Stimulated activated CD8-positive, alpha-beta memory T cell treated with anti-CD3 and anti-CD28 coated beads, Interleukin-2, amount 100 ng/mL, for 48 hours (primary cell): ENCODE measurements at places on chromosomes 3 and 15.

GRCh38 chr15:44215594-44215993, 20.5 kb upstream of the FRMD5 start:
- DNase-seq: no peak

DNA sequence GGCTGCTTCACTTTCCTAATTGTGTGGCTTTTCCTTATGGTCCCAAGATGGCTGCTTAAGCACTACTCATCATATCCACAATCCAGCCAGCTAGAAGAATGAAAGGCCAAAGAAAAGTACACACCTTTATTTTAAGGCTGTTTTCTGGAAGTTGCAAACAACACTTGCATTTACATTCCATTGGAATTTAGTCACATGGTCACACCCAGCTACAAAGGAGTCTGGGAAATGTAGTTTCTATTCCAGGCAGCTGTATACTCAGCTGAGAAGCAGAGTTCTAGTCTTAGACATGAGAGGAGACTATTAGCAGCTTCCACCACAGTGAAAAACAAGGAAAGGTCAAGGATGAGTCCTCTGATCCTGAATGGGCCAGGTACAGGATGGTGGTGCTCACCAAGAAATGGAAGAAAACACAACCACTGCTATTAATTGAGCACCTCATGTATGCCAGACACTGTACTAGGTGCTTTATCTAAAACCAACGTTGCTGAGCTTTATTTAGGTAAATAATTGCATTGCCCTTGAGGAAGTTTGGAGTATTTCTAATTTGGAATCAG, 28.0 kb upstream of the ATG7 start:
- DNase-seq: no peak

- no peak for DNase-seq
Observed at GRCh38 chr3:143525408-143525807, 322.9 kb downstream of the SLC9A9 start.

DNA sequence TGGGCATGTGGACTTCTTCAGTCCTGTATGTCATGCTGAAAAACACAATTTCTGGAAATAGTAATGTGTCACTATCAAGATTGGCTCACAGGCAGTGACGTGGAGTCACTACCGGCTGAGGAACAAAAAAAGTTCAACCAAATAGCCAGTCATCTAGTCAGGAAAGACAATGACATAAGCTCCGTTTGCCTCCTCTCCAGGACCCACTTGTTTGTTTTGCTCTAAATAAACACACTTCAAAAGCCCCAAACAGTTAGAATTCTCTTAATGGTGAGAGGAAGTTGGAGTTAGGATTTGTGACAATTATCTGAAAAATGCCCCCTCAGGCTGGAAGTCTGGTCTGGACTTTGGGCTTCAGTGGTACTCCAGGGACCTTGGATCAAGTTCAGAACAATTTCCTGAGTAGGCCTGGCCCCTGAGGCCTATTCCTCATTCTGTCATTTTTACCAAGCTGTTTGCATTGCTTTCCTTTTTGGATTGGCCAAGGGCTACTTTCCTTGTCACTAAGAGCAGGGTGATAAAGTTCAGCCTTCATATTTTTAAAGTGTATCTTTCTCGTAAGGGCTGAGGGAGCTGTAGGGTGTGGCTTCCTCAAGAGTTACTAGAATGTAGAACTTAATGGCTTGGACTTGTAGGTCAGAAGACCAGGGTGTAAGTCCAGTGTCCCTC, 98.9 kb downstream of the EOMES start:
- DNase-seq: no peak

DNA sequence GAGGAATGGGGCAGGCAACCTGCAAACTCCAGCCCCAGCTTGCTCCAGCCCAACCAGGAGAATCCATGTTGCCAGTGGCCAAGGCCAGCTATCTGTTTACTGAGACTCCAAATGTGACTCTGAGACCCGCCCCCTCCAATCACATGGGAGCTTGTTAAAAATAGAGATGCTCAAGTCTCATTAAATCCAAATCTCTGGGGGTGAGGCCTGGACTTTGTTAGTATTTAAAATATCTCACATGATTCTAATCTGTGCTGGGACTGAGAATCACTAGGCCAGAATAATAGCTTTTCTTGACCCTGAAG, 224.2 kb upstream of the TBL1XR1 start:
- no peak for DNase-seq

- no peak for DNase-seq
Observed at GRCh38 chr15:85097725-85098124, 116.1 kb downstream of the PDE8A start.

- DNase-seq: no peak
Observed at GRCh38 chr15:70149667-70150404, 52.1 kb upstream of the TLE3 start.

DNA sequence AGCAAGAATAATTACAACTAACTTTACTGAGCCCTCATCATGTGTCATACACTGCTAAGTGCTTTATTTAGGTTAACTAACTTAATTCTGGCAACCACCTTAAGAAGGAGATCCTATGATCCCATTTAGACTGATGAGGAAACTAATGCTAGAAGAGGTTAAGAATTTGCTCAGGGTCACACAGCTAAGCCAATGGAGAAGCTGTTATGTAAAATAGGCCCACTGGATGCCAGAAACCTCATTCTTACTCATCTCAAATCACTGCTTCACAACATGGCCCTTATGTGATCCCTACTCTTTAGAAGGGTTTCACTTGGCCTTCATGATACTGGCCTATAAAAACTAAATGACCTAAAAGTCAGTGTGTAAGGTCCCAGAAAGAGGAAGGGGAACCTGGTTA, 41.2 kb downstream of the IMPG2 start:
- no peak for DNase-seq

DNA sequence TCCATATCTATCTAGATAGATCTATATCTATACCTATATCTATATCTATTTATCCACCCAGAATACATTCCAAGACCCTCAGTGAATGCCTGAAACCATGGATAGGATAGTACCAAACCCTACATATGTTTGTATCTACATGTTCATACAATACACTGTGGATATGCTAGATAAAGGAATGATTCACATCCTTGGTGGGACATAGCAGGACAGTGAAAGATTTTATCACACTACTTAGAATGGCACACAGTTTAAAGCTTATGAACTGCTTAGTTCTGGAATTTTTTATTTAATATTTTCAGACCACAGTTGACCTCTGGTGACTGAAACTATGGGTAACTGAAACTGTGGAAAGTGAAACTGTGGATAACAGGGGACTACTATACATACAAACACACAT, 198.8 kb upstream of the TTC14 start:
- DNase-seq: no peak

- DNase-seq: no peak
Observed at GRCh38 chr3:128433837-128434165, 32.9 kb downstream of the DNAJB8 start.

DNA sequence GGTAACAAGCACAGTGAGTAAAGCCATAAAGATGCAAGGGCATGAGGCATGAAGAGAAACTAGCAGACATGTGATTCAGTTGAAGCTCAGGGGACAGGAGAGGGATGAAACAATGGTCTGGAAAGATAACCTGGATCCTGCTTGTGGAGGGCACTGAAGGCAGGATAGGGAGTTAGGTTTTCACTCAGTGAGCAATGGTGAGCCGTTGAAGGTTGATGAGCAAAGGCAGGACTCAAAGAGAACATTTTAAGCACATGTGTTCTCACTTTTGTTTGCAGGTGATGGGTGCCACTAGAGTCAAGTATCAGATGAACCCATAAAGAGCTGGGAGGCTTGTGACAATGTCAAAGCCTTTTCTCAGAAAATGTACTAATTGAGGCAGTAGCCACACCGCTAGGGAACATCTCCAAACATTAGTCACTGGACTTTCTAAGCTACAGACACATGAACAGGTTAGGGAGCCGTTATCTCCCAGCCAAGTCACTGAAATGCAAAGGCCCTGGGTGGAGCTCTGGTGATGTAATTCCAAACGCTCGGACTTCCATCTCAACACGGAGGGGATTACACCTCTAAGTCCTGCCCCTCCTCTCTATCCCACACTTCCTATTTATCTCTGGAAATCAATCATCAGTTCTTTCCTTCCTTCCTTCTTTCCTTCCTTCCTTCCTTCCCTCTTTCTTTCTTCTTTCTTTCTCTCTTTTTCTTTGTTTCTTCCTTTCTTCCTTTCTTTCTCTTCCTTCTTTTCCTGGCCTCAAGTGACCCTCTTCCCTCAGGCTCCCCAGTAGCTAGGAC, 22.7 kb downstream of the KLHL6 start:
- DNase-seq: no peak

DNA sequence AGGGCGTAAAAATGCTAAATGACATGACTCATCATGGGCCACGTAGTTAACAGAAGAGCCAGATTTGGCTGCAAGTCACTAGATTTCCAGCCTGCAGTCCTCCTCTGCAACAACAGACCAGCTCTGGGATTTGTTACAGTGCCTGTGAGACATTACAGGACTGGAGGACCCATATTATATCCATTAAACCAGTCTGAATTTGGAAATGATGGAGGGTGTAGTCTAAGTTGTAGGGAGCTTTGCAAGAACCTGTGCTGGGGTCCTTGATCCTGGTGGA, 10.8 kb downstream of the ZNF774 start:
- no peak for DNase-seq

DNA sequence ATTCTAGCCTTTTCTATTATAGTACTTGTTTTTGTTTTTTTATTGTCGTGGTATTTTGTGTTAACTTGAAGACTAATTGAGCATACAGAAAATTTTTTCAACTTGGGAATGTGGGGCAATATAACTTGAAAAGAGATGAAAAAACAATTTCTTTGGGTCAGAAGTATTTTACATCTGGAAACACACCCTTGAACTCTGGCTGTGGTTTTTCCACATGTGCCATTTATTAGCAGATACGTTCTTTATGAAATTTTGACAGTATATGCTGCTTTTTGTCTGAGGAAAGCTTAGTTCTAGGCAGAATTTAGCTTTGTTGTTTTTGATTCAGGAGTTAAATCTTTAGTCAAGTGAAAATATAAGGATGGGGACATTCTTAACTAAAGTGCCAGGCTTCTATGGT, 44.7 kb downstream of the TCF12 start:
- no peak for DNase-seq

DNA sequence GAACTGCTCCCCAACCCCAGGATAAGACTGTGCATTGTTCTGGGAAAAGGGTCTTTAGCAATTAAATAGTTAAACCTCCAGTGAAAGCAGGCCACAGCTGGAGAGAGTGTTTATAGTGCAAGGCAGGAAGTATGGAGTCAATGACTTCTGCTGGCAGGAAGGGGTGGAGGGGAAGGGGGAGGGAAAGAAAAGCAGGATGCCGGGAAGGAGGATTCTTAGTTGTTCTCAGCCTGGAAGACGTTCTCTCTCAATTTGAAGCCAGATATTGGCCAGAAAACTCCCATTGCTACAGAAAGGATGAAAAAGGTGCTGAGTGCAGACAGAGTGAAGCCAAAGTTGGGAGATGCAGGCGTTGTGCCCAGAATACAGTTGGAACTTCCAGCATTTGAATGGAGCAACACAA, 35.7 kb upstream of the ACTL6A start:
- no peak for DNase-seq

- no peak for DNase-seq
Observed at GRCh38 chr3:124373524-124373923, 356.7 kb upstream of the UMPS start.

GRCh38 chr3:59247402-59247841, 197.6 kb upstream of the CFAP20DC start:
- DNase-seq: no peak

GRCh38 chr3:34183611-34184340, 385.3 kb downstream of the PDCD6IP start:
- DNase-seq: no peak

GRCh38 chr3:33834096-33834453, 35.6 kb downstream of the PDCD6IP start:
- no peak for DNase-seq

- DNase-seq: no peak
Observed at GRCh38 chr3:123397050-123397590, 51.8 kb downstream of the ADCY5 start.

DNA sequence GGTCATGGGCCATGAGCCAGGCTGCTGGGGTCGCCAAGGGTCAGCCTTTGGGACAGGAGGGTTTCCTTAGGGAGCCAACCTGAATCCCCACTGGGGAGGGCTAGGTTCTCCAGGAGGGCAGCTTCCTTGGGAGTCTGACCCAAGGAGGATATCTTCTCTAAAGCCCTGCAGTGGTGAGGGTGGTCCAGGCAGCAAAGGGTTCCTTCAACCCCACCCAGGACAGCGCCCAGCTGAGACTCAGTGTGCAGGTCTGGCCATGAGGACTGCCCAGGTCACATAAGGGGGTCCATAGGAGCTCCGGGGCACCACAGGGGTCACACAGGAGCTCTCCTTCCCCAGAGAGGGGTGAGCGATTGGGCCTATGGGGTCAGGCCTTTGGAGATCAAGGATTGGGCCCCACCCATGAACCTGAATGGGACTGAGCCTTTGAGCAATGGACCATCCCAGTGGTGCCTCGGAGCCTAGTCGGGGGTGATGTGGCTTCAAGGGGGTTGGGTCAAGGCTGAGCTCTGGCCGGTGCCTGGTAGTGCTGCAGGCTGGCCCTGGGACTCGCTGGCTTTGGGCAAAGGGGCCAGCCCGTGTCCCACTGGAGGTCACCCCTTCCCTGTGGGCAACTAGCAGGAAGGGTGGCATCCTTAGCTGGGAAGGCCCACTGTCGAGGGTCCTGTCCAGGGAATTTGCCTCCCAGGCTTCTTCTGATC, 216.5 kb downstream of the SNRPN start:
- DNase-seq: no peak

GRCh38 chr15:46127361-46127874, 492.6 kb downstream of the SQOR start:
- DNase-seq: no peak

DNA sequence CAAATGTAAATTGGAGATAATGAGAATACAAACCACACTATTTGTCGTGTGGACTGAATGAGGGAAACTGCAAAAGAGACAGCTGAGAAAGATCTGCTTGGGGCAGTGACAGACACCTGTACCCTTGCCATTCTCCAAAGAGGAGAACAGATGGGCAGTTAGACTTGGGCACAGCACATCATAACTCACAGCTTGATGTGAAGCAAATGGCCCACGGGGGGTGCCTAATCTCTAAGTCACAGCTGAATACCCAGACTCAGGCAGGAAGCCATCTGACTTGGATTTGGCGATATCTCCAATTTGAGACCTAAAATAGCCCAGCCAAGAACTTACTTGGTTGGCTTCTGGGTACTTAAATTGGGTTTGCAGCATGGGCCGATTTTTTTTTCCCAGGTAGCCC, 10.0 kb upstream of the SLC6A11 start:
- no peak for DNase-seq
